Putamen (tissue), 1 donor: ENCODE measurements at places on chromosomes 16 and 17.
A peak's percentile ranks its signal among the peaks of the same experiment; 100 is the strongest.

GRCh38 chr17:81543756-81544155 is 8.4 kb downstream of the FAAP100 start:
- DNase-seq: no peak

DNA sequence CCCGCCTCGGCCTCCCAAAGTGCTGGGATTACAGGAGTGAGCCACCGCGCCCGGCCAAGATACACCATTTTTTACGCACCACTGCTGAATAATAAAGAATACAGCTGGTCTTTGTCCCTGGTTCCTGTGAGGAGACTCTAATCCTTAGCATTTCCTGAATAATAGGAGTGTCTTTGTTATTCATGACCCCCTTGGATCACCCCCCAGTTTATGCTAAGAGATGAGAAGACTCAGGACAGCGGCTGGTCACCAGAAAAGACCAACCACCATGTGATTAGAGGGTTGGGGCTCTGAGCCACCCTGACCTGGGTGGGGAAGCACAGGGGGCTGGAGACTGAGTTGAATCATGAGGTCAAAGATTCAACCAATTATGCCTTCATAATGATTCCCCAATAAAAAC is 17.3 kb downstream of the PHLPP2 start:
- DNase-seq: no peak

DNA sequence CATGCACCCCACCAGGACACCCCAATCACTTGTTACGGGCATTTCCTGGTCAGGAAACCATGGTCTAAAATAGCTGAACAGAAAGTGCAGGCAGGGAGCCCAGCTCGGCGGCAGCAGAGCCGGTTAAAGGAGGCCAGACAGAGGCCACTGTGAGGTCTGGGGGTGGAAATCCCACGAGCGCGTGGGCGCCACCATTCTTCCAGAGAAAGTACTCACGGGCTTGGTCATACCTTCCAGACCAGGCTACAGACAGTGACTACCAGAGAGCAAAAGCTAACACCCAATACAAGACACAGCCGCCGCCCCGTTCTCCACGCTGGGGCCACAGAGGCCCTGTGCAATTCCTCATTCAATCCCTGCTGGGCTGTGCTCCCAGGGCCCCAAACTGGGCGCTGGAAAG is 11.9 kb downstream of the CEP131 start:
- DNase-seq: no peak

GRCh38 chr16:3909791-3910583 is 29.5 kb upstream of the CREBBP start:
- no peak for DNase-seq

- peak; percentile 84 for DNase-seq
Measured at GRCh38 chr17:47066841-47067682, 88.0 kb upstream of the RPRML start.

GRCh38 chr16:67291461-67291860 is 12.1 kb downstream of the PLEKHG4 start:
- no peak for DNase-seq

GRCh38 chr17:75153780-75154194 is 525 bp downstream of the JPT1 start:
- DNase-seq: no peak

DNA sequence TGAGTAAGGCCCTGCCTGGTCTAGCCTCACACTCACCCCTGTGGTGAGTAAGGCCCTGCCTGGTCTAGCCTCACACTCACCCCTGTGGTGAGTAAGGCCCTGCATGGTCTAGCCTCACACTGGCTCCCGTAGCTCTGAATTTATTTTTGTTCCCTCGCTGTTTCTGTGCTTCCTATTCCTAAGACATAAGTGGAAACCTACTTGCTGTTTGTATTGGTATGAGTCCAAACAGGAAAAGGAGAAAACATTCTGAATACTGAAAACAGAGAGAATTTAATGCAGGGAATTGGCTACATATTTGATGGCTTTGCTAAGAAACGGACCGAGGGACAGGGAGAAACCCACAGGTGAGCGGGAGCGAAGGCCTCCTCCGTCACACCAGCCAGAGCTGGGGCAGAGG is 267.8 kb downstream of the FOXL1 start:
- DNase-seq: no peak

DNA sequence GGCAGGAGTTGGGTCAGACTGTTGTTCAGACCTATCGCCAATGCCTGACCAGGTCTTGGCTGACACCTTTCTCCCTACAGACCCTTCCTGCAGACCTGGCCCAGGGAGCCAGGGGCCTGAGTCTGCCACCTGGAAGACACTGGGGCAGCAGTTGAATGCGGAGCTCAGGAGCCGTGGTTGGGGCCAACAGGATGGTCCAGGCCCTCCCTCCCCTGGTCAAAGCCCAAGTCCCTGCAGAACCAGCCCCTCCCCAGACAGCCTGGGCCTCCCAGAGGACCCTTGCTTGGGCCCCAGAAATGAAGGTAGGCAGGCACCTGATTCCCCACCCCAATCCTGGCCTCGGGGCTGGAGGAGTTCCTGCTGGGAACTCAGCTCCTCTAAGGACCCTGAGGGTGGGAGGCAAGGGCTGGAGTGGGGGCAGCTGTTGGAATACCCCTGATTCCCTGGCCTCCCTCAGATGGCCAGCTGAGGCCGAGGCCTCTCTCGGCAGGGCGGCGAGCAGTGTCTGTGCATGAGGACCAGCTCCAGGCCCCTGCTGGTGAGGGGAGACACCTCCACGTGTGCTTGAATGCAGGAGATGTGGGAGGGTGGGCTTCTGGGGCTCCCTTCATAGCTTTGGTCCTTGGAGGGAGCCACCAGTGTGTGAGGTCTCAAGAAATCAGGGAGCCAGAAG is 3.6 kb downstream of the ACD start:
- no peak for DNase-seq

DNA sequence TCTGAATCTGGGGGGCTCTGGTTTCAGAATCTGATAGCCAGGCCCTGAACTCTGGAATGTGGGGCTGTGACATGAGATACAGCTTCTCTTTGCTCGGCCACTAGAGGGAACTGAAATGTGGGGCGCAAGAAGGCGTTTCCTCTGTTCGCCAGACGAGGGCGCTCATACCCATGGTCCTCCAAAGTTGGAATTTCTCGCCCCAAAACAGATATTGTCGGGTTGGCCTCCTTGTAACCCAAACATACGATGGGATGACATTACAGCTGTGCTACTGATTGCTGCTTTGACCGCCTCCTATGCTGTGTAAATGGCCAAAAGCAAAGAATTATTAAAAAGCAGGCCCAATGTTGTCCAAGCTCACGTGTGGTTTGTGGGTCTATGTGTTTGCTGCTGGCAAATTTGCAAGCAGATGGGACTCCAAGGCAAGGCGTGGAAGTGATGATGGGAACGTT is 13.1 kb upstream of the MSI2 start:
- DNase-seq: no peak

- peak; percentile 25 for DNase-seq
Measured at GRCh38 chr16:59733321-59733720, 999.2 kb upstream of the GOT2 start.

- no peak for DNase-seq
Measured at GRCh38 chr17:29747660-29748059, 124.9 kb upstream of the CORO6 start.

GRCh38 chr17:31373150-31374093 is 18.1 kb upstream of the RAB11FIP4 start:
- peak; percentile 80 for DNase-seq

- DNase-seq: no peak
Measured at GRCh38 chr16:82882226-82882625, 255.5 kb downstream of the CDH13 start.

DNA sequence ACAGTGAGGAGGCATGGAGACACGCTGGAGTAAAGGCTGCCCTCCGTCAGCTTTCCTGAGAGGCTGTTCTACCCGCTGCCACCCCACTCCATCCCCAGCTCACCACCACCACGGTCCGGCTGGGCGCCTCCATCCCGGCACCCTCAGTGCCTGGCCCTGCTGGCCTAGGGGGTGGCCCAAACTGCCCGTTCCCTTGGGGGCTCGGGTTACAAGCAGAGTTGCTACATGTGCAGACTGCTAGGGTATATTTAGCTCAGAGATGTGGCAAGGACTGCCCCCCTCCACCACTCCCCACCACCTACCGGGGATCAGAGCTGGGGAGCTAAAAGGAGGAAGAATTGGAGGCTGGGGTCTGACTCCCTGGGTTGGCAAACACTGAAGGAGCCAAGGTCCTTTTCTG is 4.1 kb downstream of the CACNB1 start:
- DNase-seq: no peak

- DNase-seq: no peak
Measured at GRCh38 chr16:69451166-69451565, 26.7 kb downstream of the CYB5B start.

- no peak for DNase-seq
Measured at GRCh38 chr16:83143788-83144187, 517.0 kb downstream of the CDH13 start.

GRCh38 chr16:1169285-1170075 is 16.6 kb downstream of the CACNA1H start:
- no peak for DNase-seq

GRCh38 chr17:4715063-4715744 is 4.8 kb downstream of the ARRB2 start:
- DNase-seq: no peak

DNA sequence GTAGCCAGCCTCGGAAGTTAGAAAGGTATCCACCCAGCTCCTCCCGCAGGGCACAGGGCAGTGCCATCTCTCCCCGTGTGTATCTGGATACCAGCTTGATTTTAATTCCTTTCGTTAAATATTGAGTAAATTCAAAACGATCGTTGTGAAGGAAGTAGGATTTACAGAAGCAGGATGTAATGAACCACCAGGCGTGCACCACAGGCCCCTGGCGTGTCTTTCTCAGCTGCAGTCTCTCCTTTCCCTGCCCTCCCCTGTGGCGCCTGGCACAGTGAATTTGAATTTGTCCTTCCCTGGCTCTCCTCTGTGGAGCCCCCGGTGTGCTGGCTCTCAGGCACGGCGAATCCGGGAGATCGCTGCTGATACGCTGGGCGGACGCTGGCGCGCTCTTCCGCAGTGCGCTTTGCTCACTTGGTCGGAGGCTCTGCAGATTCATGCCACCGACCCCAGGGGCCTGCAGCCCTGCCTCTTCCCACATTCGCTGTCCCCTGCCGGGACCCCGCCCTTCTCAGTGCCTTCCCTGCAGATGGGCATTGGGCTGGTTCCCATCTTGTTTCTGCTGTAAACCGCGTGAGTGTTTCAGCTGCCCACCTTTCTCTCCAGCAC is 164.6 kb downstream of the RPTOR start:
- DNase-seq: no peak

- DNase-seq: no peak
Measured at GRCh38 chr17:61729690-61730268, 133.5 kb downstream of the BRIP1 start.

DNA sequence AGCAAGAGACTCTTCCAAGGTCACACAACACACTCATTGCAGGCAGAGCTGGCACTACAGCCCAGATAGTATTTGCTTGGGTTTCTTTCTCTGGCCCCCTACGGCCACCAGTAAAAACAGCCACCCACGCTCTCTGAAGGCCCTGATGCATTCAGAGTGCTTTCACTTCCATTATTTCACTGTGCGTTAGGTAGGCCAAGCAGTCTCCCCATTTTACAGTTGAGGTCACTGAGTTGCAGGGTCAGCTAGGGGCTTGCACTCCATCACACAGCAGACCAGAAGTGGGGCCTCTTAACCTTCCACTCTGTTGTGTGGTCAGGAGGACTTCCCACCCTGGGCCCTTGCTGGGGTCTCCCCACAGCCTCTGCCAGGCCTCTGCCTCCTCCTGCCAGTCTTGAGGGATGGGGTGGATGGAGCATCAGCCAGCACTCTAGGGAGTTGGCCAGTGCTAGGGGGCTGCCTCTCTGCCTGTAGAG is 2.5 kb downstream of the TBX21 start:
- DNase-seq: no peak

DNA sequence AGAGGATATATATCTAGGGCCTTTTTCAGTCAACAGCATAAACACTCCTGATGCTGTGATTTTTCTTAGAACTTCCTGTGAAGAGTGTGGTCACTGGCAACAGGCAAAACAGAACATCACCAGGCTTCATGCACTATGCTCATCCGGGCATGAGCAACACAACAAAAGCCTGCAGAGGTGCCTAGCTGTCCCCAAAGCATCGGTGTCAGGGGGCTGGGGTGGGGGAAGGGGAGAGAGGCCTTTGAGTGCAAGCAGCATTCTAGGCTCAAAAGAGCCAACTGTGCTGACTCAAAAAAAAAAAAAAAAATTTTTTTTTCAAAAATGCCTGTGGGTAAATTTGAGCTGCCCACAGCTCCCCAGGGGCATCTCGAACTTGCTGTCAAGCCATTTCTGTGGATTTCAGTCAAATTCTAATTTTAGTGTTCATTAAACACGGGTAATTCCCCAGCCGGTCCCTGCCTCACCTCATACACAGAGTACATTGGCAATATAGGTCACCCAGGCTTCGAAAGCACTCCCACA is 194.6 kb upstream of the DYNLRB2 start:
- no peak for DNase-seq

DNA sequence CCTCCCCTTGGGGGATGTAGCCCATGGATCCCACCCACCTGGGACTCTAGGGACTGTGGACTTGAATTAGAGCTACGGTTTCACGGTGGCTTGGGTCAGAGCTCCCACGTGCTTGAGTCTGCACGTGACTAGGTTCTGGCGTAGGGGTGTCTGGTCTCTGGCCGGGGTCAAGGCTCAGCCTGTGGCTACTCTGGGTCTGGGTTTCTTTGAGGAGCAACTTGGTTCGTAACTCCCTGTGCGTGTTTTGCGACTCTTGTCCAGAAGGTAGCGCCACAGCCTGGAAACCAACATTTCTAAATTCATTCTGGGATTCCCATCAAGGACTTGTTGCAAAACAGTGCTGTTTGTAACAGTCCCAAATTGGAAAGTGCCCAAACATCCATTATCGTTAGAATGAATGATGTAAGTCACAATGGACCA is 470 bp upstream of the GGT6 start:
- DNase-seq: no peak

GRCh38 chr17:32523017-32523680 is 36.4 kb downstream of the CDK5R1 start:
- DNase-seq: no peak

DNA sequence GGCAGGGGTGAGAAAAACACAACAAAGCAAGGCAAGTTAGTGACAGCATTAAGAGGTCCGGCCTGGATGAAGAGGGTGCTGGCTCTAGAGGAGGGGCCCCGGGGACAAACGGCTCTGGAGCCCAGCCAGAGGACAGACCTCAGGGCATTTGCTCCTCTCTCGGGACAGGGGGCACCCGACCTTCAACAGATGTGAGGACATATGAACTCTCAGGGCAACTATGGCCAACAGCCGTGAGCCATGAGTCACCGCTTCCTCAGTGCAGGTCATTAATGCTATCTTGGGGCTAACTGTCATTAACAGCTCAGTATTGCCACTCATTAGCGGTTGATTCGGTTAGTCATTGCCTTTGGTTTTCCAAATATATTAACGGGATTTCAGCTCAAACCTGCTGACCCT is 9.7 kb upstream of the ARL5C start:
- DNase-seq: no peak
